ENCODE measurements at places on chromosomes 2 and 18.

DNA sequence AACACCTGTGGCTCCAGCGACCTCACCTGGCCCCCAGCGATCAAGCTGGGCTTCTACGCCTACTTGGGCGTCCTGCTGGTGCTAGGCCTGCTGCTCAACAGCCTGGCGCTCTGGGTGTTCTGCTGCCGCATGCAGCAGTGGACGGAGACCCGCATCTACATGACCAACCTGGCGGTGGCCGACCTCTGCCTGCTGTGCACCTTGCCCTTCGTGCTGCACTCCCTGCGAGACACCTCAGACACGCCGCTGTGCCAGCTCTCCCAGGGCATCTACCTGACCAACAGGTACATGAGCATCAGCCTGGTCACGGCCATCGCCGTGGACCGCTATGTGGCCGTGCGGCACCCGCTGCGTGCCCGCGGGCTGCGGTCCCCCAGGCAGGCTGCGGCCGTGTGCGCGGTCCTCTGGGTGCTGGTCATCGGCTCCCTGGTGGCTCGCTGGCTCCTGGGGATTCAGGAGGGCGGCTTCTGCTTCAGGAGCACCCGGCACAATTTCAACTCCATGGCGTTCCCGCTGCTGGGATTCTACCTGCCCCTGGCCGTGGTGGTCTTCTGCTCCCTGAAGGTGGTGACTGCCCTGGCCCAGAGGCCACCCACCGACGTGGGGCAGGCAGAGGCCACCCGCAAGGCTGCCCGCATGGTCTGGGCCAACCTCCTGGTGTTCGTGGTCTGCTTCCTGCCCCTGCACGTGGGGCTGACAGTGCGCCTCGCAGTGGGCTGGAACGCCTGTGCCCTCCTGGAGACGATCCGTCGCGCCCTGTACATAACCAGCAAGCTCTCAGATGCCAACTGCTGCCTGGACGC lies 4.9 kb downstream of the GPR35 start:
- no peaks in the 10 kb centered on the region for H3K36me3 ChIP-seq
- DNase-seq: no peak
- no peaks in the 10 kb centered on the region for H3K4me1 ChIP-seq
- H3K27ac ChIP-seq: no peak overlapping the region
- H3K4me3 ChIP-seq: no peak overlapping the region

- no peak for DNase-seq
- H3K27ac ChIP-seq: no peak overlapping the region
- H3K36me3 ChIP-seq: no peaks in the 10 kb centered on the region
- no peaks in the 10 kb centered on the region for H3K27me3 ChIP-seq
- H3K4me3 ChIP-seq: no peak overlapping the region
Observed at GRCh38 chr2:222713002-222713401, 41.5 kb downstream of the MOGAT1 start.

DNA sequence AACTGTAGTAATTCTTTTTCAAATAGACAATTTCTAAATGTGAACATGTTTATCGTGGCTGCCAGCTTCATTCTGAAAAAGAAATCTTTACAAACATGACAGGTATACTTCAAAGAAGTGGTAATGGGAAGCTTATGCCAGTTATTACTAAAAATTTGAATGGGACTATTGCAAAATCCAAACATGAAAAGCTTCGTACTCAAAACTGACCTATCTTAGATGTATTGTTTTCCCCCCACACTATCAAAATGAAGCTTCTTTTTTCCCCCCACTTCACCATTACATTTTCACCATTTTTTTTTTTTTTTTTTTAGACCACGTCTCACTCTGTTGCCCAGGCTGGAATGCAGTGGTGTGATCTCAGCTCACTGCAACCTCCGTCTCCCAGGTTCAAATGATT lies 50.4 kb upstream of the SERTAD2 start:
- no peaks in the 10 kb centered on the region for H3K27me3 ChIP-seq
- no peak overlapping the region for H3K4me3 ChIP-seq
- H3K36me3 ChIP-seq: no peaks in the 10 kb centered on the region
- no peak for DNase-seq
- H3K4me1 ChIP-seq: no peaks in the 10 kb centered on the region

DNA sequence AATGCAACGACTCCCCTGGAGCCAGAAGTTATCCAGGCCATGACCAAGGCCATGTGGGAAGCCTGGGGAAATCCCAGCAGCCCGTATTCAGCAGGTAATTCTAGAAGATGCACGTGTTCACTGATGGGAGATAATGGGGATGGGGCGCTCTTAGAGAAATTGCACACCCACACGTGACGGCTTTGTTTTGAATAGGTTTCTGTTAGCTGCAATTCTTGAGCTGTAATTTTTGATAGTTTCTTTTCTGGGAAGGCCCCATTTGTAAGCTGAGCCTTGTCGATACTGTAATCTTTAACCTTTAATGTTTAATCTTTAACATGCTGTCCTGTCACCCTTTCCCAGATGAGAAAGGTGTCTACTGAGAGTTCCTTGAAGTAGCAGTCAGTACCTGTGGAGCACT lies 3.6 kb downstream of the SCLY start:
- H3K27ac ChIP-seq: no peak overlapping the region

- no peak for DNase-seq
- no peak overlapping the region for H3K4me3 ChIP-seq
- H3K27ac ChIP-seq: no peak overlapping the region
- H3K4me1 ChIP-seq: no peaks in the 10 kb centered on the region
Observed at GRCh38 chr18:39037925-39038324, 1472.3 kb upstream of the CELF4 start.

DNA sequence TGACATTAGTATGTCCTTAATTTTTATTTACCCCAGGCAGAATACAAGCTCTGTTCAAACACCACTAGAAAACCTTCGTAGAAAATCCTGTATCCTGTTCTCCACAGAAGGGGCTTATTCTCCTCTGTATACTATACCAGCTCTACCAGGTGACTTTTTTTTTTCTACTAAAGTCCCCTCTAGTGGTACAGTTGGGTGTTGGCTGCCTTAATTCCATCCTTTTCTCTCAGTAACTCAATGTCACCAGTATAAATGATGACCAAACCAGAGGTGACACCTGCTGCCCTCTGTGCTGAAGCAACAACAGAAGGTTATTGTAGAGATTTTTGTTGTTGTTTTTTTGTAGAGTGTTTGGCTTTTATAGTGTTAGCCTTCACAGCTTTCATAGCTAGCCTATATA lies 1322.0 kb downstream of the LRP1B start:
- no peak overlapping the region for H3K4me3 ChIP-seq
- no peaks in the 10 kb centered on the region for H3K4me1 ChIP-seq
- H3K27ac ChIP-seq: no peak overlapping the region
- no peaks in the 10 kb centered on the region for H3K27me3 ChIP-seq

DNA sequence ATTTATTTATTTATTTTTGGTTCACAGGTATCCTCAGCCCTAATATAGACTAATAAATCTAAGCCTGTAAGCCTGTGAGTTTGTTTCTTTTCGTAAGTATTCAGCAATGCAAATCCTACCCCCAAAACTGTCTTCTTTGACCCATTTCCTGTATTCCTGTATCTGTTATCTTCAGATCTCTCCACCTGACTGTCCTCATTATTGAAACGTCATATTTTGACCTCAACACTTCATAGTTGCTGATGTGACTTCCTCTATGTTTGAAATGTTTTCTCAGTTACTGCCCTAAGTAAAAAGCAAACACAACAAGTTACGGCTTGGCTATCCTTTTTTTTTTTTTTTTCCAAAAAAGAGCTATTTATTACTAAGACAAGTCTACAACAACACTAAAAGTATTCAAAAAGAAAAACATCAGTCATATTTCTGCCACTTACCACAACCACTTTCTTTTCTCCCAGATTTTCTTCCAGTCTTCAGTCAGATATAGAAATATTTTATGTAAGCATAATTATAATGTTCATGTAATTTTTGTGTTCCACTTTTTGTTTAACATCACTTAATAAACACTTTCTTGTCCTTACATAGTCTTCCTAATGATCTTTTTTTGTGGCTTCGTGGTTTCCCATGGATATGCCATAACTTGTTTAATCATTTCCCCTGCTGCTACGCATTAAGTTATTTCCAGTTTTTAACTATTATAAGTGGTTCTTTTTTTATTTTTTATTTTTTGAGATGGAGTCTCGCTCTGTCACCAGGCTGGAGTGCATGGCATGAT lies 45.0 kb upstream of the EML4 start:
- no peak overlapping the region for H3K4me3 ChIP-seq
- no peak overlapping the region for H3K27ac ChIP-seq
- H3K4me1 ChIP-seq: peaks cover 6% of the 10 kb centered on the region
- H3K27me3 ChIP-seq: no peaks in the 10 kb centered on the region
- DNase-seq: no peak
- H3K36me3 ChIP-seq: no peaks in the 10 kb centered on the region

DNA sequence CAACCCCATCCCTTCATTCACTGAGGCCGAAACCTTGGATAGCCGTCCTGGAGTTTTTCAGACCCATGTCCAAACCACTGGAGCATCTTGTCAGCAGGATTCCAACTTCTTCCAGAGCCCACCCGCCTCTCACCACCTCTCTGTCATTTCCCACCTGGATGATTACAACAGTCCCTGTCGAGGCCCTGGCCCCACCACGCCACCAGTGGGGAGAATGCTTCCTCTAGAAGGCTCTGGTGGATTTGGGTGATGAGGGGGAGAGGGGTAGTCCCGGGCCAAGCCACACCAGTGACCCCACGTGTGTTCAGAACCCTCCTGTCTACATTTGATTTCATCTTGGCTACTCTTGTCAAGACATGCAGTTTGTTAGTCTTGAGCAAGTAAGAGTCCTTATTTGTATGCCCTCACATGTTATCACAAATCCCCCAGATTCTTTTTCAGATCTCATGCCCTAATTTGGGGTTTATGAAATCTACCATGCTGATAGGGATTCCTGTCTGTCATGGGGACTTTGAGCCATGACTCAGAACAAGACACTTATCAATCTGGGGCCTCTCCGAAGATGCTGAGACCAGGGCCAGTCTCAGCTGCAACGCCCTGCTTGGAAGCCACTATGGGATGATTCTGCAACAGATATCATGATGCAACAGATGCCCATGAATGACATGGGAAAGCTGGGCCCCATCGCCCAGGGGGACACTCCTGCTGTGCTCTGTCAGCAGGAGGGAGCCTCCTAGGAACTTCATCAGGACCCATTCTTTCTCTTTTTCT lies 186.1 kb downstream of the ZFP36L2 start:
- no peak overlapping the region for H3K4me3 ChIP-seq
- DNase-seq: no peak
- H3K27ac ChIP-seq: no peak overlapping the region
- H3K36me3 ChIP-seq: no peaks in the 10 kb centered on the region

- no peaks in the 10 kb centered on the region for H3K4me1 ChIP-seq
- H3K27ac ChIP-seq: no peak overlapping the region
- H3K4me3 ChIP-seq: no peak overlapping the region
- H3K36me3 ChIP-seq: no peaks in the 10 kb centered on the region
- no peak for DNase-seq
Observed at GRCh38 chr2:135074216-135074615, 22.1 kb downstream of the RAB3GAP1 start.

DNA sequence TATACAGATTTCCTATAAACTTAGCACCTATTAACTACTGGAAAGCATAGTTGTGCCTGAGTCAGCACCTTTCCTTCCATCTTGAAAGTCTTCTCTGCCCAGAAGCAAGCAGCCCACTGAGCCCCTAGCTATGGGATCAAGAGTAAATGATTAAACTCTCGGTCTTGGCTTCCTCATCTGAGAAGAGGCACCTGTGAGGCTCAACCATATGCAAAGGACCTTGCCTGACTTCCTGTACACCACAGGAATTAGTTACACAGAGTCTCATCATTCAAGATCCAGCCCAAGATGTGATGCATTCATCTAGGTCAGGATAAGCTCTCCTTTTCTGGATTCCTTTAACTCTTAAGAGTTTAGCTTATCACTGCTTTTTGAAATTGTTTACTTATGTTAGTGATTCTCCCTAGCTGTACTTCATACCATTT lies 96.0 kb downstream of the CDH2 start:
- DNase-seq: peak; percentile 55
- no peak overlapping the region for H3K4me3 ChIP-seq
- H3K27ac ChIP-seq: no peak overlapping the region
- no peaks in the 10 kb centered on the region for H3K36me3 ChIP-seq
- H3K27me3 ChIP-seq: no peaks in the 10 kb centered on the region

DNA sequence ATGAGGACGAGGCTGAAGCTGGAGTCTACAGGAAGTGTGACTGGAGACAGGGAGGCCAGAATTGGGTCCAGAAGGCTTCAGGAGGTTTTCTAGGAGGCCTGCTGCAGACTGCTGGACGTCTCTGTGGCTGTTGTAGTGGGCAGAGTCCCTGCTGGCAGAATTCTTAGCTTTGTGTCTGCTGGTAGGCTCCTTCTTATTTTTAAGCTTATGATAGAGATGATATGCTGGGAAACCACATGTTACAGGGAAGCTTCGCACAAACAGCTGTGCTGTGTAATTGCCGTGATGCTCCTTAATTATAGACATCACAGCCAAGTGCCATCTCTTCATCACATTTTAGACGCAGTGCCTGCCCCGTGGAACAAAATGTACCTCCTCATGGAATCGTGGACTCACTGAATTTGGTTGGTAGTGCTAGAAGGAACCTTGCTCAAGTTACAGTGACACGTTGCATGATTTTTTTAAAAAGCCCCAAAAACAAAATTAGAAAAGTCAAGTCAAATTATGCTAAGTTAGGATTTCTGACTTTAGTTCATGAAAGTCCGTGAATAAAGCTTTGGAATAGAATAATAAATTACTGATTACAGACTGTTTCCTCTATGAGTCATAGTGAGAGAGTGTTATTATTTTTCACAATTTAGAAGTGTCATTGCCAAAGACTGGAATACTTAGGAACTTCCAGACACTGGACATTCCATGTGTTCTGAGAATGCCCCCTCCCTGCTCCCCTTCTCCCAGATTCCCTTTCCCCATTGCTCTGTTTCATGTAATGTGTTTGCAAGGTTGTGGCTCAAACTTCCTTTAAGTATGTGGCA lies 144.1 kb downstream of the FHOD3 start:
- no peaks in the 10 kb centered on the region for H3K36me3 ChIP-seq
- no peak overlapping the region for H3K27ac ChIP-seq
- no peak for DNase-seq

- peaks cover 2% of the 10 kb centered on the region for H3K4me1 ChIP-seq
- DNase-seq: peak; percentile 75
- H3K36me3 ChIP-seq: no peaks in the 10 kb centered on the region
- no peaks in the 10 kb centered on the region for H3K27me3 ChIP-seq
- no peak overlapping the region for H3K27ac ChIP-seq
- no peak overlapping the region for H3K4me3 ChIP-seq
Observed at GRCh38 chr2:143758629-143759330, 629.6 kb downstream of the ARHGAP15 start.

- H3K27ac ChIP-seq: no peak overlapping the region
- peaks cover 5% of the 10 kb centered on the region for H3K36me3 ChIP-seq
- no peak for DNase-seq
- no peaks in the 10 kb centered on the region for H3K27me3 ChIP-seq
Observed at GRCh38 chr18:59353079-59353680, 5.9 kb downstream of the LMAN1 start.

- no peak overlapping the region for H3K4me3 ChIP-seq
- H3K36me3 ChIP-seq: no peaks in the 10 kb centered on the region
- no peaks in the 10 kb centered on the region for H3K27me3 ChIP-seq
- H3K4me1 ChIP-seq: no peaks in the 10 kb centered on the region
Observed at GRCh38 chr2:167651406-167652151, 595.8 kb downstream of the STK39 start.

Data from mesendoderm (in vitro differentiated cells).